Glutamatergic neuron (in vitro differentiated cells): ENCODE measurements at places on chromosomes 4 and X. TPM values are rescaled to one million over a fixed set of nuclear protein-coding genes. Genes with fewer than 3 reads are reported as not detected.

The TLR10 gene
- total RNA-seq: not detected

The TLR2 gene
- total RNA-seq: not detected

The FGG gene
- total RNA-seq: not detected

The RTL5 gene
- total RNA-seq: 18.2 TPM

The FGF2 gene
- total RNA-seq: 2.9 TPM

The DCLK2 gene
- 36.8 TPM for total RNA-seq

The UGT2B11 gene
- not detected for total RNA-seq

The OTUD6A gene
- total RNA-seq: not detected

The TIGD4 gene
- total RNA-seq: 0.83 TPM

The NMU gene
- total RNA-seq: 9.4 TPM

The DGKK gene
- total RNA-seq: not detected

The DSPP gene
- not detected for total RNA-seq

The OTC gene
- total RNA-seq: not detected

The ADGRG2 gene
- 0.39 TPM for total RNA-seq

The CLCN5 gene
- total RNA-seq: 34.7 TPM
